NCI-H345 (cell line): ENCODE measurements at places on chromosomes 4 and X.
A peak's percentile ranks its signal among the peaks of the same experiment; 100 is the strongest.

DNA sequence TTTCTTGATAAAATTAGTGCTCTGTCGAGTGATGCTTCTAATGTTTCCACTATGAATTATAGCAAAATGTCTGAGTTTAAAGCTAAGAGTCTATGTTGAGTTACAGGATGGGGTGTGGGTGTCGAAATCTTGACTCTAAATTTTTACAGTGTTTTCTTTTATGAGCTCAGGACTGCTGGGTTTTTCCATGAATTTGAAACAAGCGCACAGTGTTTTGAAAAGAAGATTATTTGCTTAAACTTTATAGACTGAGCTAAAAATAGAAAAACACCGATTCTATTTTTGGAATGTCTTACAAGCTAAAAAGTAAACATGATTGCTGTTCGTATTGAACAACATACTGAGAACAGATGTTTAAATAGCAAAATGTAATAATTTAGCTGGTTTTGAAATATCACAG lies 7.5 kb downstream of the PTTG2 start:
- no peak for DNase-seq

DNA sequence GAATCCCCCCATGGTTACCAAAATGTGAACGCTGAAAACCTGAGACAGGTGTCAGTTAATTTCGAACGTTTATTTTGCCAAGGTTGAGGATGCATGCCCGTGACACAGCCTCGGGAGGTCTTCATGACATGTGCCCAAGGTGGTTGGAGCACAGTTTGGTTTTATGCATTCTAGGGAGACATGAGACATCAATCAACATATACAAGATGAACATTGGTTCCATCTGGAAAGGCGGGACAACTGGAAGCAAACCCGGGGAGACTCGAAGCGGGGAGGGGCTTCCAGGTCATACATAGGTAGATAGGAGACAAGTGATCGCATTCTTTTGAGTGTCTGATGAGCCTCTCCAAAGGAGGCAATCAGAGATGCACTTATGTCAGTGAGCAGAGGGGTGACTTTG lies 11.0 kb upstream of the SH3BP2 start:
- DNase-seq: no peak

- no peak for DNase-seq
Observed at GRCh38 chr4:7187168-7187535, 5.2 kb upstream of the SORCS2 start.

- DNase-seq: peak; percentile 33
Observed at GRCh38 chr4:184250795-184251669, 33.4 kb upstream of the ENPP6 start.

- no peak for DNase-seq
Observed at GRCh38 chr4:150235808-150236271, 157.6 kb downstream of the DCLK2 start.

GRCh38 chr4:78343682-78344081 lies 207.9 kb upstream of the ANXA3 start:
- DNase-seq: no peak

- DNase-seq: no peak
Observed at GRCh38 chr4:22483551-22483981, 32.3 kb downstream of the ADGRA3 start.

GRCh38 chr4:3241898-3242524 lies 6.9 kb upstream of the MSANTD1 start:
- no peak for DNase-seq

DNA sequence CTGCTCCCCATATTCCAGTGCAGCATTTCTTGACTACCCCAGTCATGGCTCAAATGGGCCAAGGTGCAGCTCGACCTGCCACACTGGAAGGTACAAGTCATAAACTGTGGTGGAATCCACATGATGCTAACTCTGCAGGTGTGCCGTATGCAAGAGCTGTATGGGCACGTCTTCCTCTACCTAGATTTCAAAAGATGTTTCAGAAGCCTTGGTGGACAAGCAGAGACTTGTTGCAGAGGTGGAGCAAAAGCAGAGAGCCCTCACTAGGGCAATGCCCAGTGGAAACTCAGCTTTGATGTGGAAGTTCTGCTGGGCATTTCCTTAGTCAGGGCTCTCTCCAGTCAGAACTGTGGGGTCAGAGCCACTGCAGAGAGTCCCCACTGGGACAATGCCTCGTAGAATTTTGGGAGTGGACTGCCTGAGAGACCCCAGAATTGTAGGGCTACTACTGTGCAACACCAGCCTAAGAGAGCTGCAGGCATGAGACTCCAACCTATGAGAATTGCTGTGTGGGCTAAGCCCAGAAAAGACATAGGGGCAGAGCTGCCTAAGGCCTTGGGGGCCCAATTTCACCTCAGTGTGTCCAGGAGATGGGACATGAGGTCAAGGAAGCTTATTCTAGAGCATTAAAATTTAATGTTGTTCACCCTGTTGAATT lies 65.7 kb downstream of the BEX3 start:
- DNase-seq: no peak

DNA sequence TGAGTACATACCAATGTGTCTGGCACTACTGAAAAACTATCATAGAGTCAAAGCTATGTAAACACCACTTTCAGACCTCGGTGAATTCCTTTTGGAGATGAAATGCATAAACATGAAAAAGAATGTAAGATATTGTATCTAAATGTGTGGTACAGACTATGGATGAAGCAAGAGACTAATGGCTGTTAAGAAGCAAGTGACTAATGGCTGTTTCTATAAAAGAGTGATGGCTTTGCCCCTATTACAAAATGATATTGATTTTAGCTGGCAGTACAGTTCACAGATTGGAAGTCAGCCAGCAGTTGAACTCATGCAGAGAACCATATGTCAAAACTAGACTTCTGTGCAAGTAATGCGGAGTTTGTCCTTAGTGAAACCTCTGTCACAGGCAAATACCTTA lies 359.3 kb downstream of the GRXCR1 start:
- DNase-seq: peak; percentile 0

DNA sequence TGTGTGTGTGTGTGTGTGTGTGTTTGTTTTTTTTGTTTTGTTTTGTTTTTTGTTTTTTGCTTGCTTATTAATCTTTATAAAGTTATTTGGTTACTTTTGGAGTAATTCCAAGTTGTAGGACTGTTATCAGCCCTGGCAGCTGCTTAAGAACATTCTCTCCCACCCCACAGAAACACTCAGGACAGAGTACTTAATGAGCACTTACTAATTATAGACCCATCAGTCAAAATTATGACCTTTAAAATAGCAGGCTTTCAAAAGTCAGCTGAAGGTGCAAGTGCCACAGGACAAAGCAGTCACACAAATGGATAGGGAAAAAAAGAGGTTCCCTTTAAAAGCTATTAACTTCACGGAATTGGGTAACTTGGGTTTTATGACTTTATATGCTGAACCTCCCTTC lies 69.0 kb downstream of the BEND2 start:
- no peak for DNase-seq

DNA sequence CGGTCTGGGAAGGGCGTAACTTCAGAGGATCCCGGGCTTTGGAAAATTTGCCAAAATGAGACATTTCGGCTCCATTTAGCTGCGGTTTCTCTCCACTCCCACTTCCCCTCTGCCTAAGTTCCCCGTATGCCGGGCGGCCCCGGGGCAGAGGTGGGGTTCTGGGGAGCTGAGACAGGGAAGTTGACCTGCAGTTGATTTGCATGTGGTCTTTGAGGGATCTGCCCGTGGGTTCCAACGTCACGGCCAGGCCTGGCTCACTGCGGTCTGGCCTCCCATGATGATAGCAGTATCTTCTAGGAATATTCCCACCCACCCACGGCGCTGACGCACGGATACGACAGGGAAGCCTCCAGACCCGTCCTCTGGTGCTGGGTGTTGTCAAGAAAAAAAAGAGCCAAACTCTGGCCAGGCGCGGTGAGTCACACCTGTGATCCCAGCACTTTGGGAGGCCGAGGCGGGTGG lies 27.3 kb upstream of the CRLF2 start:
- no peak for DNase-seq

DNA sequence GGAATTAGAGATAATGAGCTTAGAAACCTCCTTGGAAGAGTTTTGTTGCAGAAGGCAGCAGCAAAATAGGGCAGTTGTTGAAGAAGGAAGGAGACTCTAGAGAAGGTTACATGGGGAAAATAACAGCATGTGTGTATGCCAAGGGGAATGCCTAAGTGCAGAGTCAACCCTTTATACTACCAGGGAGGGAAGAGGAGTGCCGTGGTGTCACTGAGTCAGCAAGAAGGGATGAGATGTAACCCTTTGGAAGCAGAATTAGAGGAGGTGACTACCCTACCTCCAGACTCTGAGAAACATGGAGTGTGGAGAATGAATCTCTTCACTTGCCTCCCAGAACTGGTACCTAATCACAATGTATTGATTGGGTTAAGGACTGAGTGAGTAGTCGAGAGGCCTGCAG lies 6.7 kb upstream of the GABRE start:
- no peak for DNase-seq

DNA sequence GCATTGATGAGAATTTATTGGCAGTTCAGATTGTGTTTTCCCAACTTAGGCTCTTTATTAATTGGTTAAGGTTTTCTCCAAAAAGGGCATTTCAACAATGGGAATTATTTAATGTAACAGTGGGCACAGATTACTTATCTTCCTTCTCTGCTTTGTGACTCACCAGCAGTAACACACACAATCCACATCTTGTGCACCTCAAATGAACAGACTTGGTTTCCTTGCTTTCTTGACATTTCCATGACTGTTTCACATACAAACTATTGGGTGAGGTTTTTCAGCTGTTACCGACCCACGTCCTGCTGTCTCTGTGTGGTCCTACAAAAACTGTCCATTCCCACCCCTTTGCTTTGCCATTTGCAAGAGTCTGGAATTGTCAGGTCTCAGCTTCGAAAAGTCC lies 38.1 kb downstream of the CCNI start:
- DNase-seq: no peak

- no peak for DNase-seq
Observed at GRCh38 chr4:7610022-7610670, 175.4 kb upstream of the PSAPL1 start.

DNA sequence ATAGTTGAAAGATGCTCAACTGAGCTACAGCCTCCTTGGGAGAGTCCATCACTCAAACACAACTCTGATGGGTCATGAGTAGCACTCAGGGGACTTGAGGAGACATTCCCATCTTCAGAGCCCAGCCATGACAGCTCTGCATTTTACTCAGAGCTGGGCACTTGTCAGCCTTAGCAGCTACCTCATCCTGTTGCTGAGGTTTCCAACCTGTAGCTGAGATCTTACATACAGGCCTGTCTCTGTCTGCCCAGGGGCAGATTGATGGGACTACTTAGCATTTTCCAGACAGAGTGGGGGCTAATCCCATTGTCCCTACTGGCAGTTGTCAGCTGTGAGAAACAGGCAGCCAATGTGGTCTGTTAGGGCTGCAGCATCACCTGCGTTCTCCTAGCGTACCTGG lies 3.5 kb downstream of the FHDC1 start:
- no peak for DNase-seq

GRCh38 chrX:23286731-23287130 lies 47.9 kb upstream of the PTCHD1 start:
- no peak for DNase-seq

DNA sequence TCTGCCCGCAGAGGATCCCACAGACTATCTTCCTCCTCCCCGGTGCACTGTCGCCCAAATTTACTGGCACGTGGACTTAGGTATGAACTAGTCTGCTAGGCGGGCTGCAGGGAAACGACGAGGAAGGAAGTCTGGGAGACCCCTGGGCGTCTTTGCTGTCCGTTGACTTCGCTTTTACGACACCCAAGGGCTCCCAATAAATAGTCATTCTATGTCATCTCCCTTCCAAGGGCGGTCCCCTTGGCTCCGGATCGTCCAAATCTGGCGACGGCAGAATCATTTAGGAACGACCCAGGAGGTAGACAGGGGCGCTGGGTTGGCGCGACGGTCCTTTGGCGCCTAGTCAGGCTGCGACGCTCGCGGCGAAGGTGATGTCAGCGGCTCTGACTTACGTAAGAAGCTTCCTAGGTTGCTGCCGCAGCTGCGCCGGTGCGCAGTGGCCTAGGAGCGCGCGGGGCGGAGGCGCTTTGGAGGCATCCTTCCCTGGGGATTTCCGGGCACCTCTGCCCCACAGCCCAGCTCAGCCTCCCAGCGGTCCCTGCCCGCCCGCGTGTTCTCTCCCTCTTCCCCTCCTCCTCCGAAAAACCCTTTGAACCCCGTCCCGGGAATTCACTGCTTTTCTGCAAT lies 2.2 kb downstream of the NHS start:
- peak; percentile 88 for DNase-seq

DNA sequence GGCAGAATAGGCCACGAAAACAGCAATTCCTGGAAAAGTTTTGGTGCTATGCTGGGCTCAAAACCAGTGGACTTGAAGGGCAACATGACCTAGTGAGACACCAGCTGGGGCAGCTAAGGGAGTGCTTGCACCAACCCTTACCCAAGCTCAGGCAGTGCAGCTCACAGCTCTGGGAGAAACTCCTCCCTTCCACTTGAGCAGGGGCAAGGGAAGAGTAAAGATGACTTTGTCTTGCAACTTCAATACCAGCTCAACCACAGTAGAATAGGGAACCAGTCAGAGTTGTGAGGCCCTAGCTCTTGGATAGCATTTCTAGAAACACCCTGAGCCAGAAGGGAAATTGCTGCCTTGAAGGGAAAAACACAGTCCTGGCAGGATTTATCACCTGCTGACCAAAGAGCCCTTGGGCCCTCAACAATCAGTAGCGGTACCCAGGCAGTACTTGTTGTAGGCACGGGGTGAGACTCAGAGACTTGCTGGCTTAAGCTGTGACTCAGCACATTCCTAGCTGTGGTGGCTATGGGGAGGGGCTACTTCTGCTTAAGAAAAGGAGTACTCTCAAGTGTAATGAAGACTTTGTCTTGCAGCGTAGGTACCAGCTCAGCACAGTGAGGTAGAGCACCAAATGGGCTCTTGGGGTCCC lies 19.7 kb upstream of the ABCG2 start:
- no peak for DNase-seq

DNA sequence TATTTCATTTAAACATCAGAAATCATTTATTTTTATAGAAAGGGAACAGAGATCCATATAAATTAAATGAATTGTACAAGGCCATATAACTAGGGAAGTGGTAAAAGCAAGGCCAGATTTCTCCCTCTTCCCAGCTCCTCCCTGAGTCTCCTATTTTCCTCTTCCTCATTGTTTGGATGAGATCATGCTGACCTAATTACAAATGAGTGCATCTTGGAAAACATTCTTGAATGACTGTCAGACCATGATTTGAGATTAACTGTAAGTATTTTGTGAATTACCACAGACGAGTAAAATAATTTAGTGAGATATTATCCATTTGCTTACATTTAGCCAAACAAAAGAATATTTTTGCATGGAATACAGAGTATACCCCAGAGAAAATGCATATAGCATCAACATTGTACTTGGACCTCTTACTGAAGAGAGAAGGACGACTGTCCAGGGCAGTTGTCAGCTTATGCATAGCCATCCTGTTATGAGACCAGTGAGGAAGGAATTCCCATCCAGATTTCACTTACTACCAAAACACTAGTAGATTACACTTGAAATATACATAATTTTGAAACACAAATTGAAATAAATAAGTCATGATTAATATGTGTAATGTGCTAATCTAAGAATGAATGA lies 47.3 kb downstream of the SLAIN2 start:
- DNase-seq: no peak

GRCh38 chr4:16508968-16509367 lies 282.7 kb upstream of the TAPT1 start:
- no peak for DNase-seq
